Activated T-helper 1 cell treated with Interleukin-2 at 50 U/mL for 16 hours (primary cell): ENCODE measurements at places on chromosomes 2 and 18.

DNA sequence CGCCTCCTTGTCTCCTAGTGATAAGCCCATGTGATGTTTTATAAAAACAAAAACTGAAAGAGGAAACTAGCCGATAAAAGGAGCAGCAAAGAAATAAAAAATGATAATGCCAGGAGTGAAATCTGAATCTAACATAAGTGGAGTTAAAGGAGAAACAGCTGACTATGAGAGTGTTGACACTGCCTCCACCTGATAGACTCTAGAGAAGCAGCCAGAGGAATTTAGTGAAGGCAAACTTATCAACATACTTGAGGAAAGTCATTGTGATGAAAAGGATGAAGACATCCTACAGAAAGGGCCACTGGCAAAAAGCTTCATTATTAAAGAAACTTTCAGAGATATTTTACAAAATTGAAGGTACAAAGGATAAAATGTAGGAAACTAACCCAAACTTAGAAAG, 1.9 kb downstream of the M1AP start:
- DNase-seq: no peak

GRCh38 chr2:120267348-120267747, 14.7 kb downstream of the RALB start:
- no peak for DNase-seq

DNA sequence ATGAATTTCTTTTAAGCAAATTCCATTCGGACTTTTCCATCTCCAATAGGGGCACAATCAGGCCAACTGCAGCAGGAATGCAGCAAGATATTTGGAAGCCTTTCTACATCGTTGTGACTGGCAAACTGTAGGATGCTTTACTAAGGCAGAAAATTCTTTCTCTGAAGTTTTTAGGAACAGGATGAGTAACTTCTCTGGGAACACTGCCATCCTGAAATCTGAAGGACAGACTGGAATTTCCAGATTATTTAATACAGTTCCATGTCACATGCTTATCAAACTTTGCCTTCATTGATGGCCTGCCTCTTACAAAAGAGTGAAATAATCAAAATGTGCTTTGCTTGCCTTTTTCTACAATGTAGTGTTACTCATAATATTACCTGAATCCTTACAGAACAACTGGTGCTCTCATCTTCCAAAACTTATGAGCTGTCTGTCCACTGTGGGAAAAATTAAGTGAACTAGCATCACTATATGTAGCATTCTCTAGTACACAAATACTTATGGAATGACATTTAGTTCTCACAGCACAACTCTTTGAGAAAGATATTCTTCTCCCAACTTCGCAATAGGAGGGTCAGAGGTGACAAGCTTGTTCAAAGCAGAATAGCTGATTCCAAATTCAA, 32.0 kb upstream of the MAP2 start:
- DNase-seq: no peak

DNA sequence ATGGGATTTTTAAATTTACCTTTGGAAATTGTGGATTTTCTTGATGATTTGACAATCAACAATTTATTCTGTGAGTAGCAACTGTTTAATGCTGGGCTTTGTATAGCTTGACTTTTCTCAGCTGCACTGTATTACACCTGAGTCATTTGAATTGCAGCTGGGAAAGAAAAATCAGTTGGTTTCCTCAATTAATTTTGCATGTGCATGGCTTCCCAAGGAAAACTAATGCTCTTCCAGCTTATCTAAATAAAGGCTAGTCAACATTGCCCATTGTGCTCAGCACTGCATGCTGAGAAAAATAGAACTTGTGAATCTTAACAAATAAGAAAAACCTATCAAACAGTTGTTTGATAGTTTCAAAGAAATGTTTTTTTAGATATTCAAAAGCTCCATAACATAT, 268.3 kb upstream of the CDH20 start:
- DNase-seq: no peak

DNA sequence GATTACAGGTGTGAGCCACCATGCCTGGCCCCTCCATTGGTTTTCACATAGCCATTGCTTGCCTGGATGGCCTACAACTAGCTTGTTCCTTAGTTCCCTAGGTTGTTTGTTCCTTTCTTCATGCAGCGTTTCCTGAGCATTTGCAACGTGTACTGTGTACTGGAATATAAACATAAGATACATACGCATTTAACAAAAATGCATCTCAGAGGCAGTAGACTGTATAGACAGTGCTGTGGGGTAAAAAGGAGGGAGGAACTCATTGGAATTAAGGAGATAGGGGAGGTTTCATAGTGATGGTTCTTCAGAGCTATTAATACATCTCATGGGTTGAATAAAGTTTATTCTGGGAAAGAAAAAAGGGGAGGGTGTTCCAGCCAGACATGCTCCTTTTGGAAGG, 260.5 kb upstream of the RASGRP3 start:
- DNase-seq: no peak

GRCh38 chr2:64151476-64151875, 7.3 kb upstream of the PELI1 start:
- DNase-seq: no peak

DNA sequence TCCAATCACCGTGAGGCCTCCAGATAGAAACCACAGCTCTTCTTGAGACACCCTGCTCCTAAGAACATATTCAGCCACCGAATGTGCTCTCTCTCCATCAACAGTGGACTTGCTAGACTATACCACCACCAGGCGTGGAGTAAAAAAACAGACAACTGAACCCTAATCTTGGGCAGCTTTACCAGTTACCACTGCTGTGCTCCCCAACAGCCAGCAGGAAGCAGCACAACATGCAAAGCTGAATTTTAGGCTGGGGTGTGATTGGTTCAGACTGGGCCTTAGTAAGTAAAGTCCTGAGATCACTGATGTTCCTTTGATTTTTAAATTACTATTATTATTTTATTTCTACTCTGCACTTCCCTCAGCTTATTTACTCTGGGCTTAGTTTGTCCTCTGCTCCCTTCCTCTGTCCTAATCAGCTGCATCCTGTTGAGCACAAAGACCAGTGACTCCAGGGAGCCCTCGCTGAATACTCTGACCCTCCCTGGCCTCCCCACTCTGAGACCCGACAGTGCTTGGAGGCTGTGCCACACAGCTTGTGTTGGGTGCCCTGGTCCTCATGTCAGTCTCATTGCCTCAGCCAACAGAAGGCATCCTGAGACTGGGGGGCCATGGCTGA, 21.9 kb downstream of the MRPL35 start:
- no peak for DNase-seq

DNA sequence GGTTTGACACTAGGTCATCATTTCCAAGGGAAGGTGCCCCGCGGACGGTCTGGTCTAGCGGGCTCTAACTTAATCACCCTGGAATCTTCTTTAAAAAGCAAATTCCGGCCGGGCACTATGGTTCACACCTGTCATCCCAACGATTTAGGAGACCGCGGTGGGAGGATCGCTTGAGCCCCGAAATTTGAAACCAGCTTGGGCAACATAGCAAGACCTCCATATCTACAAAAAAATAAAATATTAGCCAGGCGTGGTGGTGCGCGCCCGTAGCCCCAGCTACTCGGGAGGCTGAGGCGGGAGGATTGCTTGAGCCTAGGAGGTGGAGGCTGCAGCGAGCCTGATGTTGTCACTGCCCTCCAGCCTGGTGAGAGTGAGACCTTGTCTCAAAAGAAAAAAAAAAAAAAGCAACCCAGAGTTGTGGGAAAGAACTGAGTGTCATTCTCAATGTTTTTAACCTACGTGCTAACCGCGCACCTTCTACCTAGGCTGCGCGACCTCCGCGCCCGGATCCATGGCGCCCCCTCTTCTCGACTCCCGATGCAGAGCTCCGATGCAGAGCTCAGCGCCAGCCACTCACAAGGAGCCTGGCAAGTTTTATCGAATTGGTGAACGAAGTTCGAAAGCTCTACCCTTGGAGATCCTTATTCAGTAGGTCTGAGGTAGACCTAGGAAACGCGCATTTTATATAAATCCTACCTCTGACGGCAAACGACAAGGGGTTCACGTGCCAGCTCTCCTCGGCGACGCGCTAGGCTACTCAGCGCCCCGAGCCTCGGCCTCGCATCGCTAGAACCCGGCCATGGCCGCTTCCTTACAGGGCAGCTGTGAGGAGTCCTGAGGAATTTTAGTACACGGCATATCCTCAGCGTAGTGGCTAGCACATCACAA, 888 bp upstream of the TWSG1 start:
- DNase-seq: peak; percentile 3
